ENCODE measurements at places on chromosomes 3 and 15.
A peak's percentile ranks its signal among the peaks of the same experiment; 100 is the strongest.

DNA sequence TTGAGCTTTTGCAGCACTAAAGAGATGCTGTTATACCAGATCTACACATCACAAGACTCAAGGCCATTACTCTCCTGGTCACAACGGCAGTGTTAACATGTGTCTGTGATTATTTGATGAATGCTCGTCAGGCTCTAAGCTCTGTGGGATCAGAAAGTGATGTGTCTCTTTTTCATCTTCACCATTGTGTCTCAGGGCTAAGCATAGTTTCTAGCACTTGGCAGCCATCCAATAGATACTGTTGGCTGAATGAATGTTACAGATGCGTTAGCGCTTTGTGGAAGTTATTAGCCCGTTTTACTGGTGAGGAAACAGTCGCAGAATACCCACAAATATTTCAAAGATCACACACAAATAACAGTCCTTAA, 1.2 kb upstream of the FAM81A start:
- DNase-seq, result peak; percentile 8

GRCh38 chr3:50655009-50655830, 19.5 kb upstream of the DOCK3 start:
- no peak for DNase-seq

DNA sequence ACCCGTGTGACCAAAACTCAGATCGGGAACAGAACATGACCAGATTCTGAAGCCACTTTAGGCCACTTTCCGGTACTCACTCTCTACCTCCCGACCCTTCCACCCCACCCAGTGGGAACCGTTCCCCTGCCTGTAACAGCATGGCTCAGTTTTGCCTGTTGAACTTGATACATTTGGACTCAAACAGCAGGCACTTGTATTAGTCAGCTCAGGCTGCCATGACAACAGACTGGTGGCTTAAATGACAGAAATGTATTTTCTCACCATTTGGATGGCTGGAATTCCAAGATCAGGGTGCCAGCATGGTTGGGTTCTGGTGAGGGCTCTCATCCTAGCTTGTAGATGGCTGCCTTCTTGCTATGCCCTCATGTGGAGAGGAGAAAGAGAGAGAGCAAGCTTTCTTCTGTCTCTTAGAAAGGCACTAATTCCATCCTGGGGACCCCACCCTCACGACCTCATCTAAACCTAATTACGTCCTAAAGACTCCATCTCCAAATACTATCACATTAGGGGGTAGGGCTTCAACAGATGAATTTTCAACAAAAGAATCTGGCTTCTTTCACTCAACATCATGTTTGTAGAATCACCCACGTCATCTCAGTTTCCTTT, 9.3 kb upstream of the SSUH2 start:
- no peak for DNase-seq

DNA sequence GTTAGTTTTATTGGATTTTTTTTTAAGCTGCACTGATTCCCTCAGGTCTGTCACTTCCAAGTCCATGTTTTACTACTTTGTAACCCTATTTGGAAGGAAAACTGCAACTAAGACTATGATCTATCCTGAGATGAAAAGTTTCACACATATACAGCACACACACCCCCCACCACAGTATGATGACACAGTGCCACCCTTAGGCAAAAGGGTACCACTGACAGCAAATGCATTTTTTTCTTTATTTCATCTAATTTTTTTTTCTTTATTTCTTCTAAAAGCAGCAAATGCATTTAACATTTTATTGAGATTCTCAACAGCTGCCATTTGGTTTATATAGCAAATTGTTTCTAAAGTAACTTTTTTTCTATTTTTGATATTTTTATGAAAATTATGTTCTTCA, 21.2 kb downstream of the NGRN start:
- DNase-seq, result no peak

GRCh38 chr3:141308588-141309218, 59.6 kb upstream of the ZBTB38 start:
- DNase-seq, result no peak

- no peak for DNase-seq
Measured at GRCh38 chr3:35409991-35410390, 229.3 kb upstream of the ARPP21 start.

- no peak for DNase-seq
Measured at GRCh38 chr3:100438623-100438974, 37.3 kb downstream of the LNP1 start.

DNA sequence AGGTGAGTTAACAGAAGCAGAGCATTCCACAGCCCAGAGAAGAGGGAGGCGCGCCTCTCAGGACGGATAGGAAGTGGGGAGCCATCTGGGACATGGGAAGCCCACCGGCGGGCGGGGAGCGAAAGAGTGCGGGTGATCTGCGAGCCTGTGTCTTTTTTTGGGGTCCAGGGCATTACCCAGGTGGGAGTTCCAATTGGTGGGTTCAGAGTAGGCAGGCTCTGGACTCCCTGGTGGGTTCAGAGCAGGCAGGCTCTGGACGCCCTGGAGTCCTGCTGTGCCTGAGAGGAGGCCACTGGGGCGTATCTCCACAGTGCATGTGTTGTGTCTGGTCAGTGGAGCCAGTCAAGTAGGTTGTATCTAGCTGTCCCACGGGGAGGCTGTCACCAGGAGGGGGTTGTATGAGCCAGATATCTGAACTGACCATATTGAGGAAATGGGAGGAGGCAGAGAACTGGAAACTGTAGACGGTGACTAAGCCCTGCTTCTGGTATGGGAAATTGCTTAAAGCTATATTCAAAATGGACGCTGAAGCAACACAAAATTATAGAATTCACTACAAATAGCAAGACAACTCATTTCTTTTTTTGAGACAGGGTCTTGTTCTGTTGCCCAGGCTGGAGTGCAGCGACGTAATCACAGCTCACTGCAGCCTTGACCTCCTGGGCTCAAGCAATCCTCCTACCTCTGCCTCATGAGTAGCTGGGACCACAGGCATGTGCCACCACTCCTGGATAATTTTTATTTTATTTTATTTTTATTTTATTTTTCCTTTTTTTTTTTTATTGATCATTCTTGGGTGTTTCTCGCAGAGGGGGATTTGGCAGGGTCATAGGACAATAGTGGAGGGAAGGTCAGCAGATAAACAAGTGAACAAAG, 34.5 kb upstream of the CHST2 start:
- DNase-seq, result no peak

DNA sequence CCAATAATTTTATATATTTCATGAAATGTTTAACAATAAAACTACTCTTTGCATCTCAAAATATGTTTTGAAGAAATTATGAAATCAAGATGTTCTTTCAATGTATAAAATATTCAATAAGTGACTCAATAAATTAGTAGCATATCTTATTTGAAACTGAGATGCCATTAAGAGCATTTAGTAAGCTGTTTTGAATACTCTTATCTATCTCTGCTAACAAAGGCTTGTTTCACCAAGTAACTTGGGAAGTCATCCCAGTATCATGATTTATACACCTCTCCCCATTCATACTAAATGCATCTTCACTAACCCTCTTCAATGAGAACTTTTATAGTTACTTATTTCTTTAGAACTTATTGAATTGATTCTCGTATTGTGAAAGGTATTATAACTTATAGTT, 43.1 kb downstream of the TNIK start:
- DNase-seq, result no peak

GRCh38 chr15:45225506-45226273, 26.3 kb upstream of the SLC28A2 start:
- DNase-seq, result no peak

GRCh38 chr3:42725454-42725853, 22.9 kb upstream of the HHATL start:
- peak; percentile 91 for DNase-seq

GRCh38 chr15:75204340-75205063, 2.8 kb downstream of the C15orf39 start:
- peak; percentile 86 for DNase-seq

GRCh38 chr15:52308446-52309153, 13.0 kb upstream of the MYO5C start:
- no peak for DNase-seq

DNA sequence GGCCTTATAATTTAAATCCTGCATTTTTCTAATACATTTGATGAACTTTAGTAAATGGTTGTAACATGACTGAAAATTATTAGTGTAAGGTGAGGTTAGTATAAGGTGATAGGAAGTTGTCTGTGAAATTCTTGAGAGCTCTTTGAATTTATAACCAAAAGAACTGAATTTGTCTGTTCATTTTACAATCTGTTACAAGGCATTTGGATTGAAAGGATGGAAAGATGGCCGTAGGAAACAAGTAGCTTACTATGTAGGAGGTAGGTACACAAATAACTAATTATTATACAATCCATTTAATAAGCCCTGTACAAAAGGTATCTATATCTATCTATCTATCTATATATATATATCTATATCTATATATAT, 6.6 kb downstream of the DIPK2A start:
- no peak for DNase-seq

DNA sequence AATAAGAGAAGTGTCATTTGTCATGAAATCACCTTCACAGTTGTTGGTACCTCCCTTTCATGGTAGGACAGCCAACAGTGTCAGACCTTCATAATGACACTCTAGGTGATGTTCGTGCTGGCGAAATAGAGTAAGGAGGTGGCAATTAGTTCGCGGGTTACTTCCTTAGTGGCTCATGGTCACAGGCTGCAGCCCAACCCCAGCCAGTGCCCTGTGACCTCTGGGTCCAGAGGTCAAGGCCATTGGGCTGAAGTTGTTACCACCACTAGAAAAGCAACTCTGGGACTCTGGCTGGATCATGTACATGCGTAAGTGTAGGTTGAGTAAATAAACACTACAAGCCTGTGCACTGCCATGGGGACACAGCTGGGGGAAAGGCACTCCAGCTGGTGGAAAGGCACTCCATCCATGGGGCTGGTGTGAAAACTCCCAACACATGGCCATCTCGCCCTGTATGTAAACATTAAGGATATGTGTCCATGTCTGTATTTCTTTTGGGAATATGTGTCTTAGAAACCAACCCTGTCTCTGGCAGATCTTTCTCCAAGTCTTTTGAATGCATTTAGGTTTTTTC, 106.7 kb downstream of the RYK start:
- DNase-seq, result no peak

DNA sequence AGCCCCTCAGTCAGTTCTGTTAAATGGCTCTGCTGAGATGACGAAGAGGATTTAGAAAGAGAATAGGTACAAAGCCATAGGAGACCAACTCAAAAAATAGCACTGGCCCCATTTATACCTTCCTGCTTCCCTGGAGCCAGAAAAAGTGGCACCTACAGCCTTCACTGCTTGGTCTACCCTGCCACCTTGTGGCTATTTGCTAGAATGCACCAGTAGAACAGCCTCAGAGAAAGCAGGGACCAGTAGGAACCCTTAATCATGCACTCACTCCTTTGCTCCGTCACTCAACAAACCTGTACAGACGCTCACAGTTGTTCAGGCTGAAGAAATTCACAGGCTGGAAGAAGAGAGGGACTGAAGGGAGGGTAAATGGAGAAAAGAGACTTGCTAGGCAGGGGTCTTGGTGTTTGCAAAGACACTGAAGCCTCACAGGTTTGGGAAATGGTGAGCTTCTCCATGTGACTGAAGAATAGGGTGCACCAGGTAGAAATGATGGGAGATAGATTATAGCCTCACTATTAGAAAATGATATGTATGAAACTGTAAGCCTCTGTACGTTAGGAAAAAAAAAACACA, 12.1 kb upstream of the RTP2 start:
- peak; percentile 60 for DNase-seq

DNA sequence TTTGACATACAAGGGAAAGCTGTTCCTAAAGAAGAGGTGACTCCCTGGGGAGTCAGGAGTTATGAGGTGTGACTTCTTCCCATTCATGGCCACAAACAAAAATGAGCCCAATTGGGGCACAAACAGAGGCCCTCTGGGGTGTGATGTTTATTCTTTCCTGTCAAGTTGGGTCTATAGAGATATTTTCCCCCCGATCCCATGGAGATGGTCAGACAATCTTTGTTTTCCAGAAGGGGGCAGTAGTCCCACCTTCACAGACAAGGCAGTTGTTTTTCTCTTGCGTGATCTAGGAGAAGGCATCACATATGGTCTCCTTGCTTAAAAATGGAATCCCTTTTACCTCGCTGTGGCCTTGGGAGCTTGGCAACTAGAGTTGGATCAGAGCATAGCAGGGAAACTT, 110.3 kb downstream of the MFSD1 start:
- DNase-seq, result no peak

DNA sequence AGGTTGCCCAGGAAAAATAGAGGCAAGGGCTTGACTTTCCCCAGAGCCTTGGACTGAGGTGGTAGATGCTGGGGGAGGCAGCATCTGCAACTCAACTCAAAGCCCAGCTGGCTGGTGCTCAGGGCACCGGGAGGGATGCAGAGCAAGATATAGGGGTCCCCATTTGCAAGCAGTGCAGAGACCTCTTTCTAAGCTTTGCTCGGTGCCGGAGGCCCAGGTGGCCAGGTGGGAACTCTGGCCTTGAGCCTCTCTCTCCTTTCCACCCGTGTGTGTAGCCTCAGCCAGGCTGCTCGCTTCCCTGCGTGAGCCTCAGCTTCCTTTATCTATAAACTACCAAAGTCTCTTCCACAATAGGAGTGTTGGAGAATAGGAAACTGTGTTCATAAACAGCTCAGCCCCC, 36.5 kb downstream of the SLC6A6 start:
- no peak for DNase-seq

GRCh38 chr15:74399100-74399499, 31.7 kb upstream of the CYP11A1 start:
- DNase-seq, result no peak

- DNase-seq, result no peak
Measured at GRCh38 chr3:13539292-13539638, 9.7 kb upstream of the FBLN2 start.

- DNase-seq, result peak; percentile 33
Measured at GRCh38 chr3:41198526-41198925, 779 bp upstream of the CTNNB1 start.

- DNase-seq, result no peak
Measured at GRCh38 chr3:115930168-115930567, 306.9 kb downstream of the GAP43 start.

DNA sequence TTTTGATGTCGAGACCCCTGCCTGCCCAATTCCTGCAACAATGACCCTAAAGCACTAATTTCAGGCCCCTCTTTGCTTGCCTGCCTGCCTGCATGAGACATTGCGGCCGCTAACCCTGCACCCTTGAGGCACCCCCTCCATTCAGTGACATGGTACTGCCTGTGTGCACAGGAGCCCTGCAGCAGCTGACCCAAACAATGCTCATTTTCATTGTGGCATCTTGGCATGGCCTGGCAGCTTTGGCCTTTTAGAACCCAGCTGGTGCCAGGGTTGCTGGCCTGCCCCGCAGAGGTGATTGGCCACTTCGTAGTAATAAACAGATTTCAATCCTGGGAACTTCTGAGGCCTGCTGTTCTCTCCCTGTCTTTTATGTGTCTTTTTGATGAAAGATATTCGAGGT, 33.8 kb downstream of the SLCO3A1 start:
- peak; percentile 97 for DNase-seq

GRCh38 chr3:31137718-31138465, 243.4 kb upstream of the GADL1 start:
- DNase-seq, result no peak

GRCh38 chr3:144104679-144105078, 133.1 kb downstream of the DIPK2A start:
- no peak for DNase-seq

GRCh38 chr3:134846911-134847317, 51.9 kb downstream of the EPHB1 start:
- no peak for DNase-seq

GRCh38 chr15:50562735-50563640, 16.5 kb upstream of the USP50 start:
- no peak for DNase-seq

- DNase-seq, result no peak
Measured at GRCh38 chr3:124999317-124999716, 56.5 kb downstream of the HEG1 start.

Data from globus pallidus (tissue), 1 donor.